Fibroblast of skin of left quadriceps (primary cell): ENCODE measurements at places on chromosomes 2 and 18.

DNA sequence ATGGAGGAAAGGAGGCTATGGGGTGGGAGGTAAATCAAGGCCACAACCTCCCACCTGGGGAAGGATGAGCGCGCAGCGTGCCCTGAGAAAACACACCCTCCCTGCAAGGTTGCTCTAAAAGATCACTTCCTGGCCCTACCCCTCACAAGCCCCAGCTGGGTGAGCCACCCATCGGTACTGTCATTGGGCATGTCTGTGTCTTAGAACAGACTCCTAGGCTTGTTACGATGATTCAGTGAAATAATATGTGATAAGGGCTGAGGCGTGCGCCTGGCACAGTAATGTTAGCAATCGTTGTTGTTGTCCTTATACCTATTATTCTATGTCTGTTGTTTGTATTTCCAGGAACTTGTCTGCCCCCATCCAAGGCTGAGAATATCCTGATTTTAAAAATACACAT is 175.1 kb downstream of the ZFP36L2 start:
- DNase-seq, result no peak

- DNase-seq, result no peak
These were observed 150.1 kb downstream of the GLI2 start for GRCh38 chr2:120885749-120886148.

GRCh38 chr2:55097461-55098410 is 47.5 kb upstream of the RTN4 start:
- no peak for DNase-seq

GRCh38 chr2:200702646-200703118 is 109.0 kb upstream of the BZW1 start:
- no peak for DNase-seq

- no peak for DNase-seq
These were observed 211.0 kb downstream of the AKAIN1 start for GRCh38 chr18:4986066-4986465.

- DNase-seq, result no peak
These were observed 110.3 kb downstream of the PTPRM start for GRCh38 chr18:7677424-7677823.

- DNase-seq, result no peak
These were observed 75.9 kb downstream of the GTF3C3 start for GRCh38 chr2:196723571-196723970.

DNA sequence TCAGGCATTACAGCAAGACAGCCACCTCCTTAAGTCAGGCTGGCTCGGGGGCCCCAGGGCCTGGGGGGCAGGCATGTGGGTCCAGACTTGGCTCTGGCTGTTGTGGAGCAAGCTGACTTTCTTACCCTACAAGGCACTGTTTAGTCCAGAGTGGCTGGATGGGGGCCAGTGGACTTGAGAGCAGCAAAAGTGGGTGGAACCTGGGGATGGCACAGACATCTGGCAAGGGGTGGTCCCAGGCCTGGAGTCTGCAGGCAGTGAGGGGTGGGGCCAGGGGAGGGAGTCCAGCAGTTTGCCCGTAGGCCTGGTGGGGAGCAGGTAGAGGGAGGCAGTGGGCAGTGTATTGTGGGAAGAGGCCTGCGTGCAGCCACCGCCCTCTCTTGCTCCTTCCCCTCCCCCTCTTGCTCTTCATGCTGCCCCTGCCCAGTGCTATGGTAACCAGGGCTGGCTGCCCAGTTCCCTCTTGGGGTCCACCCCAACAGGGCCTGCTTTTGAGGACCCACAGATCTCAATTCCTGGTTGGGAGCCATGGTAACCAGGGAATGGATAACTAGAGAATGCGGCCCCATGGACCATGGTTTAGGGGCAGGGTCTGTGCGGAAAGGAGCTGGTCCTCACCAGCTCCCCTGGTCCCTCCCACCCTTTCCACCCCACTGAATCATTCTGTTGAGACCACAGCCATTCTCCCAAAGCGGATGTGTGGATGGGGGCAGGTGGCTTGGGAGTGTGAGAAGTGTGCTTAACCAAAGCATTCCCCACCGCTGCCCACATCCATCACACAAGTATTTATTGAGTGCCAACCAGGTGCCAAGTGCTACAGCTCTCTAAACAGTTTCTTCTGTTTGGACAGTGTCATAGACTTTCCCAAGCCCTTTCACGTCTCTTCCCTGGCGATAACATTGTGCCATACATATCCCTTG is 19.3 kb downstream of the SPEG start:
- peak; percentile 91 for DNase-seq

- DNase-seq, result no peak
These were observed 153.8 kb downstream of the AFF3 start for GRCh38 chr2:99988599-99988998.

GRCh38 chr2:86201671-86202335 is 2.5 kb downstream of the MRPL35 start:
- DNase-seq, result no peak
